ENCODE measurements at places on chromosomes 1 and 21.

GRCh38 chr1:160366731-160367515, at the start of gene NHLH1:
Gene NHLH1 (plus strand): TSS chr1:160367071. CDS start chr1:160370732, 3,661 bp downstream.
- DNase-seq: no peak

GRCh38 chr1:225635649-225636048, 17.3 kb downstream of the ENAH start:
- DNase-seq: no peak

DNA sequence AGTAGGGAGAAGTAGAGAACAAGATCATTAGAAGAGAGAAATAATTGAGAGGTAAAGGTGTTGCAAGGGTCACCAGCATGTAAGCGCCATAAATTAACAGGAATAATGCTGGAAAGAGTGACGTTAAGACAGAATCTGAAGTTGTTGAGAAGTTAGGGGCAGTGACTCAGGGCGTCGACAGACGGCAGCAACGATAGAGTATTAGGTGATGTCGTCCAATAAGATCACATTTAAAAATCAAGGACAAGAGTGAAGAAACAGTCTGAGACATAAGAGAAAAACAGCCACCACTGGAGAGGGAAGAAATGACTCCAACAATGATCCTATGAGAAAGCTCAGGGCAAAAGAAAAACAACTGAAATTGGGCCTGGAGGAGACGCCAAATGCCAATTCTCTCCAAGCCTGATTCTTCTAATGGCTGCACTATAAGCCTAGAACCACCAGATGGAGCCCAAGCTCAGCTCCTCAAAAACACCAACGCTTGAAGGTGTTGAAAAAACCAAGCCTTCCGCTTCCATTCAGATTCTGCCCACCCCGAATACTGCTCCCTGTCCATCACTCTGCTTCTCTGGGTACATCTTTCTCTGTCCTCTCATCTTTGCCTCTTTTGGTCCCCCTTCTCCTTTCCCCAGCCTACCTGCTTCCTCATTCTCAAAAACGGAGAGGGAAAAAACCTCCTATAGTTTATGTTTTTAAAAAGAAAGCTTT, 70.0 kb downstream of the LUZP1 start:
- DNase-seq: peak; percentile 52

DNA sequence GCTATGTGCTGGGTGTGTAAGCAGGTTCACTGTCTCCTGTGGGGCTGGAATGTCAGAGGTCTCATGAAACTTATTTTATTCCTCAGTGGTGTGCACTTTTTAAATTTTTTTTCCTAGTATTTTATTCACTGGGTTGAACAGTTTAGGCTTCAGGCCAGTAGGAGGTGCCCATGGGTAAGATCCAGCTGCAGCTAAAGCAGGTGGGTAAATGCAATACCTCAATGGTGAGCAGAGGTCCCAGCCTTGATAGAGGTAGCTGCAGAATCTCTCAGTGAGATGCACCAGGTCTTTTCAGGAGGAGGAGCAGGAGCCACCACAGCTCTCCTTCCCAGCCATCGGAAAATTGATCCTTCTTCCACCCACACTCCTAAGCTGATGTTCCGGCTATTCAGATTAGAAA, 12.6 kb upstream of the OR6N2 start:
- DNase-seq: no peak

DNA sequence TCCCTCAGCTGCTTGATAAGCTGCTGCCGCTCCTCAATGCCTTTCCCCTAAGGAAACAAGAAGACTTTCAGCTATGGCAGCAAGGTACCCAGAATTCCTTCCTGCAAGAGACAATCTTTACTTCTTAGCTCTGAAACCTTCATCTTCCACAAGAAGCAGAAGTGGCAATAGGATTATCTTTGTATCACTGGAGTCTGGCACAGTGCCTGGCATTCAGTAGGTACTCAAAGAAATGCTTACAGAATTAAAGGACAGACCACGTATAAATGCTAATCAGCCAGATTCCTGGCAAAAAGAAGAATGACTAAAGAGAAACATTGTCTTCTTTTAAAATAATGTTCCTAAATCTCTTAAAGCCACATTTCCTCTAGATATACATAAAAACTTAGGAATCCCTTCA, 43.7 kb downstream of the SLC27A3 start:
- no peak for DNase-seq

DNA sequence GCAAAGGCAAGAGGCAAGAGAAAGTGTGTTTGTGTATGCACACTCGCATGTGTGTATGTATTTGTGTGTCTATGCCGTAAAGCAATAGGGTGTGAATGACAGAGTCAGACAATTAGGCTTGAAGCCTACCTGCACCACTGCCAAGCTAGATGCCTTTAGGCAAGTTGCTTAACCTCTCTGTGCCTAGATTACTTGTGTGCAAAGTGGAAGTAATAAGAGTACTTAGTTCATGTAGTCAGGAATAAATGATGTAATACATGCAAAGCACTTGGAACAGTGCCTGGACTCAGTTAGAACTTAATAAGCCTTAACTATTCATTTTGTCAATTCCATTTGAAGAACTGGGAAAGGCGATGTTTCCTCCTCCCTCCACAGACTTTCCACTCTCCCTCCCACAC, 31.7 kb downstream of the LAMB3 start:
- no peak for DNase-seq

- DNase-seq: no peak
Measured at GRCh38 chr1:10782491-10783244, 13.8 kb downstream of the CASZ1 start.

GRCh38 chr1:160429702-160430535, 29.6 kb downstream of the VANGL2 start:
- no peak for DNase-seq

GRCh38 chr21:37532868-37533780, 166.6 kb downstream of the DYRK1A start:
- no peak for DNase-seq

DNA sequence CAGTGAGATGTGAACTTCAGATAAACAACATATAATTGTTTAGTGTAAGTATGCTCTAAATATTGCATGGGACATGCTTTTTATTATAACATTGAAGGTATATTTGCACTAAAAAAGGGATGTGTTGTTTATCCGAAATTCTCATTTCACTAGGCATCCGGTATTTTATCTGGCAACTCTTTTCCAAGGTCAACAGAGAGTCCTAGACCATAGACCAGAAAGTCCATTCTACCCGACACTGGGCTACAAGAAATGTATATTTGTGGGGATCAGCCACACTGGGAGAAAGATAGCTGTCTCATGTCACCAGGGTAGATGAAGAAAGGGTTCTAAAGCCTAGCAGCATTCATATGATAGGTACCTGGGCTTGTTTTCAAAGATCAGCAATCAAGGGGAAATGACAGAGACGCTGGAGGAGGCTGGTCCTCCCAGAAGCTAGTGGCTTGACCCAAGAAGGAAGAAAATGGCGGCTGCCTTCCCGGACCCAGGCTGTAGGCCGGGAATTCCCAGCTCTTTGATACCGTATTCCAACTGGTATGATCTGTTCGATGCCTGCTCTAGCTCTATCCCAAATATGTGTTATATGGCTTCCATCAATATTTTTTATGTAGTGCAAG, 161.1 kb upstream of the IRF2BP2 start:
- no peak for DNase-seq

DNA sequence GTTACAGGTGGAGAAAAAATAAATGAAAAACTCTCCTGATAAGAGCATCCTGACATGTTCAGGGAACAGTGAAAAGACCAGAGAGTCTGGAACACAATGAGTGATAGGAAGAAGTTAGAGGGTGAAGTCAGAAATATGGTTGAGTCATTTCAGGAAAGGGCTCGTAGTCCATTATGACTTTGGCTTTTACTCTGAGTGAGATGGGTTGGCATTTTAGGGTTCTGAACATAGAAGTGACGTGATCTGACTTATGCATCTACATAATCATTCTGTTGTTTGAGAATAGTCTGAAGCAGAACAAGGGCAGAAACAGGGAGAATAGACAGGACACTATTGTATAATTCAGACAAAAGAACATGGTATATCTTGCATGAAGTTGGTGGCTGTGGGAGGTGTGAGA, 5.8 kb downstream of the HMCN1 start:
- DNase-seq: no peak

GRCh38 chr1:15952317-15953258, 23.3 kb downstream of the ZBTB17 start:
- DNase-seq: no peak

DNA sequence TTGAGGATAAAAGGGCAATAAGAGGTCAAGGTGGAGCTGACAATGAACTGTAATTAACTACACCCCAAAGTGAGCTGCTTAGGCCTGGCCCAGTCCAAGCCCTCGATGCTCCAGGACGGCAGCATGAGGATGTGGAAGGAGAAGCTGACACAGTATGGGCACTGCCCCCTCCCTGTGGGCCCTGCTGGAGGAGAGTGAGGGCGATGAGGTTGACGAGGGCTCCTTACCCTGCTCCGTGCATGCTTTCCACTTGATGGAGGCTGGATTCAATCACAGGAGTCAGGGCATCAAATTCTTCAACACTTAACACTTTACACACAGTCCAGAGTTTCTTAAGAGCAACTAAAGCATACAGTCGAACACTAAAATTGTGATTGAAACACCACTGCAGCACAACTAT, 32.4 kb downstream of the COA6 start:
- DNase-seq: no peak

DNA sequence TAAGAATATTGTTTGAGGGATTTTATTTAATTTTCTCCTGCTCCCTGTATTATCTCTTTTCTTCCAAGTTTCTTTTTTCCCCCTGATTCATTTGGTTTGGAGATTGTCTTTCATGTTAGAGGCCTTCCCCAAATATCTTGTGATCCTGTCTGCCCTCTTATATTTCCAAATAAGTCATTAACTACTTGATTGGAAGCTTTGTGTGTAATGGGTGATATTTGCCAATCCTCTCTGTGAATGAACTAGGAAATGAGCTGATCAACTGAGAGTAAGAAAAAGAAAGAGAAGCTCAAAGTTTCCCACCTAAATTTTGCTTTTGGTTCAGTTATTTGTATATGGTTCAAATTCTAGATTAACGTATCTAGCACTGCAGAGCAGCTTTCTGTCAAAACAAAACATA, 23.6 kb upstream of the LY9 start:
- no peak for DNase-seq

DNA sequence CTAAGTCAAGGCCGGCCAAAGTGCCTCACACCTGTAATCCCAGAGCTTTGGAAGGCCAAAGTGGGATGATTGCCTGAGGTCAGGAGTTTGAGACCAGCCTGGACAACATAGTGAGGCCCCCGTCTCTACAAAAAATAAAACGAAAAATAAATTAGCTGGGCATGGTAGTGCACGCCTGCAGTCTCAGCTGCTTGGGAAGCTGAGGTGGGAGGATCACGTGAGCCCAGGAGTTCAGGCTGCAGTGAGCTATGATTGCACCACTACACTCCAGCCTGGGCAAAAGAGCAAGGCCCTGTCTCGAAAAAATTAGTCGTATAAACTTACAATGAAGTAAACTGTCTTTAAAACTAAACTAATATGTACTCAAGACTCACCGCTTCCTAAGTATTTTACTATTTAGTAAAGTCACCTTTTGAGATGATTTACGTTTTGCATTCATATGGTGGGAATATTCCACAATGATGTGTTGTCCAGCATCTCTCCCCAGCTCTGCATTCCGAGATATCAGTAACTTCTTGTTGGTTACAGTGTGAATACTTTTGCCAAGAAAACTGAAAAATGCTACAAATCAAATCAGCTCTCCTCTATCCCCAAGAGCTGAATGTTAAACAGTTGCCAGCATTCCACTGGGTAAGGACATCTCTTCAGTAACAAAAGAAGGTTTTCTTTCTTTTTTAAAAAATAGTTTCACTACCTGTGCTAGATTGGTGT, 84.9 kb upstream of the C21orf91 start:
- DNase-seq: no peak

- DNase-seq: no peak
Measured at GRCh38 chr1:9373619-9374018, 80.9 kb downstream of the SPSB1 start.

DNA sequence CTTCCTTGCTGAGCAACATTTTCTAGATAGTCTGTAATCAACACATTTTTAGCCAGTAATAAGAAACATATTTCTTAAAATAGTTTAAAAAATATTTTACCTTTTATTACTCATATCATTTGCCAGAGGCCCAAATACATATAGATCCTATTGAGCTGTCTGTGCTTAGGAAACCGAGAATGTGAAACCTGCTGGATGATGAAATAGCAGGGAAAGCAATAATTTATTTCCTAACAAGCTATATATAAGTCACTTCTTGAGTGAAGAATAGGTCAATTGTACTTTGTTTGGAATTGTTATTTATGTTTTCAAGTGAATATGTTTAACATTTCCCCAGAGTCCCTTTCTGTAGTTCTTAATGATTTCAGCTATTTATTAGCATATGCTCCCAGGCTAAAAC, 339.9 kb upstream of the TMPRSS15 start:
- no peak for DNase-seq

DNA sequence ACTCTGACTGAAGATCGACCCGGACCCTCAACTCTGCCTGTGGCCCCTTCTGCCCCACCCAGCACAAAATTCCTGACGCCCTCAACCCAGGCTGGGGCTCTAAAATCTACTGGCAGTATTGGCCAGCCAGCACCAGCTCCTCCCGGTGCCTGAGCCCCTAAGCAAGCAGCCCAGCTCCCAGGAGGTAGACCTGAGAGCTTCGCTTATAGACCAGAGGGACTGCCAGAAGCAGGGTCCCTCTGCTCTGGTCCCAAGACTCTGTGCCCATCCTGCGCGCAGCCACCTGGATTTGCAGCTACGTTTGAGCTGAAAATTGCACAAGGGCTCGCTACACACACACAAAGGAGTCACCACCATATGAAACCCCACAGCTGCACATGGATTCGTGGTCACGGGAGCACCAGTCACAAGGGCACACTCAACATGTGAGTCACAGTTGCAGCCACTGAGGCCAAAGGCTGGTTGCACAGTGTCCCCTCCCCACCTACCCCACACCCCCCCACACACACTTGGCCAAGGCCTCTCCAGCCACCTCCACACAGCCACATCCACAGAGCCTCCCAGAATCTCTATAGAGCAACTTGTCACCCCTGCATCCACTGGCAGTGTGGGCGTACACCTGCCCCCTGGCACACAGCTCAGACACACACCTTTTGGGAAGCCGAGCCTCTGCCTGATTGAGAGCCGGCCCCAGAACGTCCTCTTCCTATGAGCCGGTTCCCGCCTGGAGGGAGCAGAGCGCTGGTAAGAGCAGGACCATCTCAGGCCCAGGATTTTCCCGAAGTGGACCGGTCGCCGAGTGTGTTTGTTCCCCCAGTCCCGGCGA, 1.1 kb upstream of the DMBX1 start:
- DNase-seq: no peak

DNA sequence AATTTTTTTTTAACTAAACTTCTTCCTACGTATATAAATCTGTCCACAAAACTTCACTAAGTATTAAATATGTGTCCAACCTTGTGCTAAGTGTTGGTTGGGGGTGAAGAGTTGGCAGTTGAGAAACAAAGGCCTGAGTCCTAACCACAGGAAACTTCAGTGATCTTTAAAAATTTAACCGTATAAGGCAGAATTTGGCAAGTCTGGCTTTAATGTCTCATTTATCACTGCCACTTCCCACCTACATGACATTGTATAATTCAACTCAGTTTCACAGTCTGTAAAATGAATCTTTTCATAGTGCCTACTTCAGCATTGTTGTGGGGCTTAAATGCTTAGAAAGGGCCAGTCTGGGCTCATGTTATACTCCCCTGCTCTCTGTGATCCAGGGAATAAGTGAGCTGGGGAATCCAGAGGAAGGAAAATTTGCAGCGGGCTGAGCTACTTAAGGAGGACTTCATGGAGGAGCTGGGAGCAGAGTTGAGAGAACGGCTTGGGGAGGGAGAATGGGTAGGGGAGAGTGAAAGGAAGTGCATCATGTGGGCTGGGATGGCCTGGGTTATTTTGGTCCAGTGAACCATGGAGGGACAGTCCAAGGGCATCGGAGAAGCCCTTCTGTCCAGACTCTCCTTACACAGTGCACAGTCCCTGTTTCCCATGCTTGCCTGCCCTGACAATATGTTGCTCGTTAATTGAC, 14.5 kb downstream of the IFNAR2 start:
- no peak for DNase-seq
